Heart left ventricle (tissue), 16 donors: ENCODE measurements at places on chromosomes 7 and 10. TPM values are rescaled to one million over a fixed set of nuclear protein-coding genes. Genes with fewer than 3 reads are reported as not detected.

DNA sequence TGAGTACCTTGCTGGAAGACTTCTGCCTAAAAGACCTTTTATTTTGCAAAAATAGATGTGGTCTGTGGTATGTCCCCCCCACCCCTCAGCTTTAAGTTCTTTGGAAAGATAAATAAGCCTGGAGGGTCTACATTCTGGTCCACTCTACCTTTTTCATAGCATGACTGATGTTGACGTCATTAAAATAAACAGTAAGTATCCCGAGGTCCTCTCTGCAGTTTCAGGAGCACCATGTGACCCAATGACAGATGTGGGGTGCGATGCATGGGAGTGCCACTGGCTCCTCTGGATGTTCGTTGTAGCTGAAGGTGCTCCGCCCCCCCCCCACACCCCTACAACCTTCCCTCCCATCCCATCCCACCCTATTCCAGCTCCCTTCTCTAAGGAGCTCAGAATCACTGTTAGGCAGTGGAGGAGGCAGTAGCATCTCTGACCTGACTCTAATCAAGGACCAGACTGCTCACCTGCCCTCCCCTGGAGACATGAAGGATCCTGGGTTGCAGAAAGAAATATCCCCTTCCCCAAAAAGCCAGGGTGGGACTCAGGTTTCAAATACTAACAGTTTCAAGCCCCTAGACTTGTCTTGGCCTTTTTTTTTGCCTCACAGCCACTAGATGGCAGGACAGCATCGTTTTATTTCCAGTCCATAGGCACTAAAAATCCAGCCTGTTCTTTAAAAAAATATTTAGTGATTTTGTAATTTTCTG is 25.1 kb downstream of the CASP7 start:
- H3K4me1 ChIP-seq = peaks cover 11% of the 10 kb centered on the region
- no peak overlapping the region for H3K27ac ChIP-seq
- DNase-seq = no peak

DNA sequence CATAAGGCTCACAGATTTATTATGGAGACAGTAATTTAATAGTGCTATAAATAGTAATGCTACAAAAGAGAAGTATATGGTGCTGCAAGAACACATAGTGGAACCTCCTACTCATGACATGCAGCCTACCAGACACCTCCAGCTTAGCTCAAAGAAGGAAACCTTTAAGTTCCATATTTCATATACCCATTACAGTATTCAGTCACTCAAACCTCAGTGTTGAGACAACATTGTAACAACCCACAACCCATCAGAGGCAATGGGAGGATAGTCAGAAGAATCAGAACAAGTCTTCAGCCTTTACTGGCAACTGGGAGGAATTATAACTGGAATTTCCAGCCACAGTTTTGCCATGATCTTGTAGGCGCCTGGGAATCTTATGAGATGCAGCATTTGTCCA is 186.3 kb upstream of the VSTM2A start:
- H3K27me3 ChIP-seq = no peaks in the 10 kb centered on the region
- no peak overlapping the region for H3K27ac ChIP-seq
- no peaks in the 10 kb centered on the region for H3K36me3 ChIP-seq
- no peaks in the 10 kb centered on the region for H3K4me1 ChIP-seq

DNA sequence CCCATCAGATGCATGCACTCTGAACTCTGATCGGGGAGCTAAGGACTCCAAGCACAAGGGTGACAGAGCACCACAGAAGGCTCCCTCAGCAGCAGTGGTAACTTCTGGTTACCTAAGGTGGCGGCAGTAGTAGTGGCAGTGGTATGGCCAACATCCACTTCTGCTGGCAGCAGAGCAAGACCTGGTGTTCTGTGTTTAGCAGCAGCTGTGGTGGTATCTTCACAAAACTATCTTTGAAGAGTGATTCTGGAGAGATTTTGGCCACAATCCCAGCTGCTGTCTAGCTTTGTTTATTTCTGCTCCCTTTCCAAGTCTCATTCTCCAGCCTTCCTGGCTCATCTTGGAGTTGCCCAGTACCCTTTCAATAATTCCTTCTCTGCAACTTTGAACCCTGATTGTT is 102.4 kb upstream of the LRGUK start:
- H3K27ac ChIP-seq = no peak overlapping the region
- no peak for DNase-seq
- H3K27me3 ChIP-seq = no peaks in the 10 kb centered on the region
- peaks cover 3% of the 10 kb centered on the region for H3K4me1 ChIP-seq
- no peaks in the 10 kb centered on the region for H3K36me3 ChIP-seq
- H3K4me3 ChIP-seq = no peak overlapping the region

DNA sequence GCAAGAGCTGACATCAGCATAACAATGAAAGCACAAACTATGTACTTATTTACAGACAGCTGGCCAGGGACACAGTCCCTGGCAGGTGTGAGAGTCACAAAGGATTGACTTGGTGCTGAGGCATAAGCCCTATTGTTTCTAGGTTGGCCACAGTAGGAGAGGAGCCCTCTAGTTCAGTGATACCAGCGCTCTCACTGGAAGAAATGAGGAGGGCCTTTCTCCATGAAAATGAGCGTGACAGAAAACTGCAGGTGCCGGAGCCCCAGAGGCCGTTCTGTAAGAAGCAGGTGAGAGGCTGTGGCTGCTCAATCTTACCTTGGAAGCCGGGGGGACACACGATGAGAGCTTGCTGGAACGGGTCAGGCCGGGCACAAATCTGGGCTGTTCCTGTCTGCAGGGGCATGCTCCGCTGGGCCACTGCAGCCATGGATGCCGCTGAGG is 90.5 kb downstream of the CLEC2L start:
- no peaks in the 10 kb centered on the region for H3K4me1 ChIP-seq
- no peak overlapping the region for H3K27ac ChIP-seq
- peaks cover 33% of the 10 kb centered on the region for H3K36me3 ChIP-seq

GRCh38 chr10:17585016-17585415 is 32.2 kb downstream of the HACD1 start:
- peaks cover 4% of the 10 kb centered on the region for H3K4me1 ChIP-seq
- H3K36me3 ChIP-seq = no peaks in the 10 kb centered on the region
- no peak overlapping the region for H3K4me3 ChIP-seq
- H3K27ac ChIP-seq = no peak overlapping the region

- no peak overlapping the region for H3K27ac ChIP-seq
- DNase-seq = no peak
- no peaks in the 10 kb centered on the region for H3K27me3 ChIP-seq
- no peaks in the 10 kb centered on the region for H3K36me3 ChIP-seq
Observed at GRCh38 chr7:30657131-30657530, 25.1 kb downstream of the CRHR2 start.

- H3K4me3 ChIP-seq = no peak overlapping the region
- no peaks in the 10 kb centered on the region for H3K27me3 ChIP-seq
- H3K27ac ChIP-seq = no peak overlapping the region
- H3K4me1 ChIP-seq = no peaks in the 10 kb centered on the region
Observed at GRCh38 chr10:34169131-34169530, 646.0 kb downstream of the PARD3 start.

DNA sequence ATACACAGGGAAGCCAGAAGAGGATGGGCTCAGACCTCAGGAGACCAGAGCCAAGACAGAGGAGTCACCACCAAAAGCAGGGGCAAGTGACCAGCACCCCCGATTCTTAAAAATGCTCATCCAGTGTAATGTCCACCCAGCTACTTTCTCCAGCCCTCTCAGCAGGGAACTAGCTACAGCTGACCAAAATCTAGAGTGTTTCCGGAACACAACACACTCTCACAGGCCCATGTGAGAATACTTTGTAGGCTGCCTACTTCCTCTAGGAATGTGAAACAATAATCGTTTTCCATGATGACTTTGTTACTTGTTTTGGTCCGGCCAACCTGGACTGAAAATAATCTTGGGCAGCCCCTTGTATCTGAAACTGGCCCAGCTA is 14.5 kb downstream of the PSAP start:
- no peak overlapping the region for H3K4me3 ChIP-seq
- DNase-seq = no peak
- peaks cover 68% of the 10 kb centered on the region for H3K4me1 ChIP-seq
- H3K36me3 ChIP-seq = peaks cover 36% of the 10 kb centered on the region
- peak overlapping the region; percentile 78 for H3K27ac ChIP-seq

DNA sequence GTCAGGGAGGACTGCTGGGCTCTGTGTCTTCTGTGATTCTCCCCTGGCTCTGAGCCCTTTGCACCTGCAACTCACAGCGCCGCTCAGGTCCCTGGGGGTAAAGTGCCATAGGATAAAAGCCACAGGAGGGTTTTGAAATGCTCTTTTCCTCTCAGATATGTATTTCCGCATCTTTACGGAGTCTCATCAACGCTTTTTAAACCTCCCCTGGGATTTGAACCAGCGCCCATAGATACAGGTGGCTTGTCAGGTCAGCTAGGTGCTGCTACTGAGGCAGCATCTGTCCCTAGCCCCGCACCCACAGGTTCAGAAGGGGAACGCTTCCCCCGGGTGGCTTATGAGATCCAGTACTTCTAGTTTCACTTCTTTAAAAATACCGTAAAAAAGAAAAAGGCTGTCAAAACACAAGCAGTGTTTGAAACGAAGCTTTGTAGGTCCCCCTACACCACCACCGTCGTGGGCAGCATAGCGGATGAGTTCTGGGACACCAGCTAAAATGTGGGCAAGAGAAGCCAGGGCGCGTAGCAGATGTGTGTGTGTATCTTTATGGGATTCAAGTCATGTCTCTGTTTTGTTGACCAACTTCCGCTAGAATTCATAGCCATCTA is 173.5 kb downstream of the CUX1 start:
- H3K36me3 ChIP-seq = no peaks in the 10 kb centered on the region
- H3K4me3 ChIP-seq = no peak overlapping the region
- no peaks in the 10 kb centered on the region for H3K27me3 ChIP-seq
- DNase-seq = no peak
- peaks cover 7% of the 10 kb centered on the region for H3K4me1 ChIP-seq

Gene C7orf33
- not detected for polyA plus RNA-seq

Gene SPDYE3
- 0.03 TPM for polyA plus RNA-seq

Gene NPC1L1
- polyA plus RNA-seq = 0.03 TPM

Gene FAM170B
- not detected for polyA plus RNA-seq
